ENCODE measurements at places on chromosomes 2 and 18. TPM values are rescaled to one million over a fixed set of nuclear protein-coding genes. Genes with fewer than 3 reads are reported as not detected.

Gene UGT1A3
- 0.88 TPM for total RNA-seq

Gene ZNF521
- total RNA-seq: 0.10 TPM

Gene DSG1
- total RNA-seq: 0.32 TPM

Gene REG3A
- not detected for total RNA-seq

Gene GLI2
- 0.44 TPM for total RNA-seq

Gene SERPINB11
- total RNA-seq: not detected

Gene PLGLB2
- 0.24 TPM for total RNA-seq

Gene KATNAL2
- 0.95 TPM for total RNA-seq

Gene STPG4
- 0.07 TPM for total RNA-seq

Gene FAM110C
- 10.6 TPM for total RNA-seq

Gene BOLL
- total RNA-seq: not detected

All from foreskin keratinocyte (primary cell).